ENCODE measurements at places on chromosomes 2 and 18.

DNA sequence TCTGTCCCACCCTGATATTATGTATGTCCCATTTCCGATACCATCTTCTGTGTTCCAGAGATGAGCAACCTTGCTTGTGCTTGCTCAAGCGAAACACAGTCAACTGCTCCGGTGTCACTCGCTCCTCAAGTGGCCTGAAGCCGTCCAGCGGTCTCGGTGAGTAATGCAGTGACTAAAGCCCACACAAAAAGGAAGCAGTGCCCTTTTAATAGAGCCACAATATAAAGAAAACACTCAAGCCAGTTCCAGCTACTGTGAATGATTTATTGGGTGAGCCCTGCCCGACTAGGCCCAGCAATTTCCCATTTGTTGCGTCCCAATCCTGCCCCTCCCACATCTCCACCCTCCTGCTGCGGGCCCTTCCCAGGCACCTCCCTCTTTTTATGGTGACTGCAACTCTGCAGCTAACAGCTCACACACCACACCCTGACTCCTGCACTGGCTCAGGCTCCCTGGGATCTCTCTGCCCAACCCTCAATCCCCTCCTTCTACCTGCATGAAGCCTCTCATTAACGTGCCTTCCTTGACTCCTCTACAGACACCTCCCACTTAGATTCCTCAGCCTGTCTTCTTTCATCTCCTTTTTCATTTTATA lies 44.2 kb upstream of the DSC1 start:
- DNase-seq: peak; percentile 11

- peak; percentile 95 for DNase-seq
Observed at GRCh38 chr2:215917953-215918620, 95.3 kb downstream of the MREG start.

DNA sequence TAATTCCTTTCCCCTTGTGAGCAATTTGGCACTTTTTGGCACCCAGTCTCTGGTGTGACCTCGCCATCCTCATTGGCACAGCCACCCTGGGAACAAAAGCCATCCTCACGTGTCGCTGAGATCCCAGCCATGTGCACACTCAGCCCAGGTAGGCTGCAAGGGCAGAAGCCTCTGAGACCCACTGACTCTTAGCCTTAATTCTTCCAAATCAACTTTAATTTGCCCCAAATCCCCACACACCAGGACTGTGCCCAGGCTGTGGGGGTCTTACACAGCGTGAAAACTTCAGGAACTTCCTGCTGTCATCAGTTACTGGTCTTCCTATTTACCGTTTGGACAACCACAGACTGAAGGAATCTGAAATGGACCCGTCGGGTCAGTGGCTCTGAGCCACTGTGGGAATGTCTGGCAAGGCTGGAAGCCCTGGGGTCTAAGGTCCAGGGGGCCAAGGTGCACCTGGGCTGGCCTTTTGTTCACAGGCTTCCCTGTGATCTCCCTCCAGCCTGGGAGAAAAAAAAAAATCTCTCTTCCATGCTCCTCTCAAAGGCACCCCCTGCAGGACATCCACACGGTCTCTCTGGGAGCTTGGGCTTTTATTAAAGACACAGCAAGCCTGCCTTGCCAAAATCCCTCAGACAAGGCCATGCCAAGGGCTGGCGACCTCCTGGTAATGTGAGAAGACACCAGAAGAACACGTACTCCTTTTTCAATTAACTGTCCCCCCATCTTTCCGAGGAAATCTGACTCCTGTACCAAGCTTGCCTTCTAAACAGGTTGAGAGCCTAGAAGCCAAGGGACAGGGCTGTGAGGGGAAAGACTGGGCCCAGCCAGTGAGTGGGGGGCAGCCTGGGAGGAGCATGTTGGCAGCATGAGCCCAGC lies 42.1 kb upstream of the LAPTM4A start:
- peak; percentile 82 for DNase-seq

GRCh38 chr2:128535953-128536352 lies 217.3 kb upstream of the HS6ST1 start:
- DNase-seq: peak; percentile 55

DNA sequence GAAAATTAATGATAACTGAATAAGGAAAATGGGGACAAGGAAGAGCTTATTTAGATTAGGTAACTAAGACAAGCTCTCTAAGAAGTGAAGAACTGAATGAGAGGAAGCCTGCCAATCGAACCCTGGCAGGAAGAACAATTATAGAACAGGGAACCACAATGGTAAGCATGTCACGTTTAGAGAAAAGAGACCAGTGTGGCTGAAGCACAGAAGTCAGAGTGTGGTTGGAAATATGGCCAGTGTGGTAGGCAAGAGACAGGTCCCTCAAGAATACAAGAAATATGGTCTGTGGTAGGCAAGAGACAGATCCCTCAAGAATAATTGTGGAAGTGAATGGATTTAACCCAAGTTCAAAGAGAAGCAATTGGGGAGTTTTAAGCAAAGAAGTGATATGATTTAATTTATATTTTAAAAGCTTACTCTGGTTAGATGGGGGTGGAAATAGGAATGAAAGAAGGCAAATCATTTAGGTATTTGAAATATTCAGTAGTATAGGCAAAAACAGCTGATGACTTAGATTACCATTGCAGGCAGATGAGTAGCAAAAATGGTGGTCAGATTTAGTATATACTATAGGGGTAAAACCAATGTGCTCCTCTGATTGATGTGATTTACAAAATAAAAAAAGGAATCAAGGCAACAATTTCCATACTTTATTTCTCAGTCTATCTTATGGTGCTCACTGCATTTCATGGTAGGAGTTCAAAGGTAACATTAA lies 38.8 kb upstream of the ERMN start:
- no peak for DNase-seq

- no peak for DNase-seq
Observed at GRCh38 chr2:232698556-232699091, 1.5 kb downstream of the GIGYF2 start.

DNA sequence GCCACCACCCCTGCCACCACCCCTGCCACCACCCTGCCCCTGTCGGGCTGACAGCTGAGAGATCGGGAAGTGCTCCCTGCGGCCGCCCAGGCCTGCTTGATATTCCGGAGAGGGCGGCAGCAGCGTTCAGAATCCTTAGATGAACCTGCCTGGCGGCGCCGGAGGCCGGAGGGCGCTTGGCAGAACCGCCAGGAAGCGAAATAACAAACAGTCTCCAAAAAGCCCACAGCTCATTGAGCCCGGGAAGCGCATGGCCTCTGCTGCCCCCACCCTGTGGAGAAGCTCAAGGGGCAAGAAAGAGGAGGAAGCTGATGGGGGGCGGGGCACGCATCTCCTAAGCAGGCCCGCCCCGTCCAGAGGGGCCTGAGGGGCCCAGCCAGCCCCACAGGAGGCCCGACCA lies 92.2 kb upstream of the MBOAT2 start:
- peak; percentile 35 for DNase-seq

All from RPMI7951 (cell line).